Amniotic stem cell (primary cell): ENCODE measurements at places on chromosomes 13 and 19.

DNA sequence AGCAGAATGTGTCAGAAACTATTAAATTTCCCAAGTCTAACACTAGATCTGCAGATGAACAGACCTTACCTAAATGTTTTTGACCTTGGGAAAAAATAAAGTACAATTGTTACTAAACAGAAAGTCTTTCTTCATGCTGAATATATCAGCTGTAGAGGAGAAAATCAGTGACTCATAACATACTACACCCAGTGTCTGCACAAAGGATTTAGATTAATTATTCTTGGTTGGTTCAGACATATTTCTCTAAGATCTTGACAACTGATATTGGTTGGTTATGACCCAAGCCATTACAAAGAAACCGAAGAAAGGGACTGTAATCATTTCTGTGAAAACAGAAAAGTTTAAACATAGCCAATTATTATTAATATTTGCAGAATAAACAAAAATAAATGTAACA lies 225.1 kb downstream of the HS6ST3 start:
- DNase-seq = no peak

DNA sequence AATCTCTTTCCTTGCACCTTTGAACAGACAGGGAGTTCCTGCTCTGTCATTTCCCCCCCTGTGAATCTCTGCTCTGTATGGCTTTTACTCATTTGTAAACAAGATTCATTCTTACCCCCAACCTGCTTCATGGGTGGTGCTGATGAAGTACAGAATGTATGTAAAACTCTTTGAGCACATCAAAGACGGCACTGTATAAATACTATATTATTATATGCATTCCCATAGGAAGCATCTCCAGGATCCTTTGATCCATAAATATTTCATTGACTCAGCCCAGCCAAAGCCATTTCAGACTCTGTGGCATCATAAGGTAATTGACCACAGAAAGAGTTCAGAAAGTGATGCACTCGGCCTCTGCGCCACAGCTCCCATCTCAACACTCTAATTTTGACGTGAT lies 208.7 kb downstream of the EFNB2 start:
- no peak for DNase-seq

DNA sequence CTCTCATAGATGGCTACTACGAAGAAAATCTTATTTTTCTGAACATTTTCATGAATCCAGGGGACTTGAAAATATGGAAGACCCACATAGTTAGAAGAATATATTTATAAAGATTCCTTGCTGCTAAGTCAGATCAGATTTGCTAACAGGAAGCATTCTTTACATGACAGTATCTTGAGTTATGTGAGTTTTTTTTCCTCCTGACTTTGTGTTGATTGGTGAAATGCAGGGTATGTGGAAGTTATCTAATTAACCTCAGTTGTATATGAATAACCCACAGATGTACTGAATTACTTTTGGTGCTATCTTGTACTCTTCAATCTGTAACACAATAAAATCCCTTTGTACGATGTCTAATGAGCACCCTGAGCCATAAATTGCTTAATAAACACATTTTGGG lies 53.8 kb downstream of the ESD start:
- no peak for DNase-seq

DNA sequence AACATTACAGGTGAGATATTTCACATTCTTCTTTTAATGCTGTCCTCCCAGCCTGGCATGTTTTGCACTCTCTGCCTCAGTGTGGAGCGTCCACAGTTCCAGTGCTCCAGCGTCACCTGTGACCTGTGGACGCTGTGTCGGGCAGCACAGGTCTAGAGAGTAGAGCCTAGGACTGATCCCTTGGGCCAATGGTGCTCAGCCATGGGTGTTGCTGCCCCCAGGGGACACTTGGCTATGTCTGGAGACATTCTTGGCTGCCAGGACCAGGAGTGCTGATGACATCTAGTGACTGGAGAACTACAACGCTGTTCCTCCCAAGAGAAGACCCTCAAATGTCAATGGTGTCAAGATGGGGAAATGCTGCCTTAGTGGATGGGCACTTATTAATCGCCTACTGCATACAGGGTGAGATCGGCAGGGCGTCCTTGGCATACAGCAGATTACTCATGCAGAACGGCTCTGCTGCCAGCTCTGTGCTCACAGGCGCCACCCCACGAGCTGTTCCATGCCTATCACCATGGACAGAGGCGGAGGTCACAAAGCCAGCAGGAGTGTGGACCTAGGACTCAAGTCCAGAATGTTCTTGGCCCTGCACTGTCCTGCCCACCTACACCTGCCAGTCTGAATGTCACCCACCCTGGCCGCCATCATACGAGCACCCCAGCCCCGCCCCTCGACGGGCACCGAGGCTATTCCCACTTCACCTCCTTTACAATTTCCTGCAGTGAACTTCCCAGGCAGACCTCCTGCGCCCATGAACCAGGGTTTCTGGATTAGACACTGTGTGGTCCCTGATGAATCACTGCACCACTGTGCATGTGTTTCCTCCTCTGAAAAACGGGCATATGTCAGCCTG lies 13.9 kb upstream of the MADCAM1 start:
- DNase-seq = no peak

GRCh38 chr13:91168386-91168711 lies 179.1 kb upstream of the MIR17HG start:
- DNase-seq = no peak

DNA sequence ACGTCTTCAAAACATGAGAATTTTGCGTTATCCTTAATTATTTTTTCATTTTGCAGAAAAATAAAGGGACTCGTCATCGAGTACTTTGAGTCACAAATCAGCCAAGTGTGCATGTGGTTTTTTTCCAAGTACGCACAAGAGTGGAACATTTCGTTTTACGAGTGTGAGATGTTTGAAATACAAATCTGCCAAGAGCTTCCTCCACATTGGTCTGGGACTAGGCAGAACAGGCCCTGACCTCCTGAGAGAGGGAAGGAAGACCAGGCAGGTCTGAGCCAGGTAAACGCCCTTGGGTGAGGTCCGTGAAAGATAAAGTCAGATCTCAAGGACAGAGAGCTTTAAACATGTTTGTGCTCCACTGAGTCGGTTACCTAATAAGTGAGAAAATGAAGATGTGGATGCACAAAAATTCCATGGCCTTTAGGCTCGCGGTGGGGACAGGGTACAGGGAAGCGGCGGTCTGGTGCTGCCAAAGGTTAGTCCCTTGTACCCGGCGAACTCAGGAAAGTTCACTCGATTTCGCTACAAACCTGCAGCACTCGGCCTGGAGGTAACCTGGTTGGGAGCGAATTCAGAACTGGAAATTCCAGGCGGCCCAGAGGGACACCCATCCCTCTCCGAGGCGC lies 473 bp upstream of the ITM2B start:
- DNase-seq = no peak

DNA sequence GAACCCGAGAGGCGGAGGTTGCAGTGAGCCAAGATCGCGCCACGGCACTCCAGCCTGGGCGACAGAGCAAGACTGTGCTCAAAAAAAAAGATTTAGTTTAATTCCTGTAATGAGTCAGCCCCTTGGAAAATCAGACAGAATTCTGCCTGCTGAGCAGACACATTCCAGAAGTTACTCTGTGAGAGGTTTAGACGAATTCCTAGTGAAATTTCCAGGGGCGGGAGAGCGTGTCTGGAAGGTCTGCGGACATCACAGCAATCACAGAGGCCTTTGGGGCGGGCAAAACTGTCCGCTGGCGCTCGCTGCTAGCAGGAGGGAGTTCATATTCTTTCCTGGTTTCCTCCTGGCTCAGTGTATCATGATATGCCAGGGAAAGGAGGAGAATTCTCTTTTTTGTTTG lies 17.5 kb downstream of the MISP start:
- peak; percentile 83 for DNase-seq

DNA sequence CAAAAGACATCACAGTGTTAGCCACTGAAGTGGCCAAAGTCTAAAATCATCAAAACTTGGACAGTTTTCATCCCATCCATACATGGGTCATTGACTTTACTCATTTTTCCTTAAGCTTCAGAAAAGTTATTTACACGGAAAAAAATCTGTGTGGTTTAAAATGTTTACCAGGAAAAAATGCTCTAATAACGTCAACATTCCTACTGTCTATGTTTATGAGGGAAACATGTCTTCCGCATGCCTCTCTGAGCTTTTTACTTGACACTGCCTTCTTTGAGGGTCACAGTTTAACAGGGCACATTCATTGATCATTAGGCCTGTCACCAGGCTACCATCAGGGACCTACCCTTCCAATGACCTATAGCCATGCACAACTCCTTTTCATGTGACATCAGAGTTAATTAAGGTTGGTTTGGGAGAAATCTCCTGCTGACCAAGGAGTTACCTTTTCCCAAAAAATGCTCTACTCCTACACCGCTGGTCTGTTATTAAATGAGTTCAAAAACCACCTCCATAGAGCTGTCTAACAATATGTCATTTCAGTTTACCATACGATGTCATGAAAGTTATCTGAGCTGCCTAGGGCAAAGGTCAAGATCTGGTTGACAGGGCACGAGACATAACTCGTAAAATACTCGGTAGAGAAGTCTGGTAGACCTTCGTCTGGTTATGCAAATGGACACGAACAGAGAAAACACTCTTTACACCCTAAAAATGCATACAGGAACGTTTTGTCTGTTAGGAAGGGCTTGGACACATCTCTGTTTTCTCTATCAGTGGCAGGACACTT lies 17.8 kb downstream of the FLT1 start:
- no peak for DNase-seq

GRCh38 chr19:31903979-31904378 lies 441.4 kb upstream of the ZNF507 start:
- DNase-seq = no peak

DNA sequence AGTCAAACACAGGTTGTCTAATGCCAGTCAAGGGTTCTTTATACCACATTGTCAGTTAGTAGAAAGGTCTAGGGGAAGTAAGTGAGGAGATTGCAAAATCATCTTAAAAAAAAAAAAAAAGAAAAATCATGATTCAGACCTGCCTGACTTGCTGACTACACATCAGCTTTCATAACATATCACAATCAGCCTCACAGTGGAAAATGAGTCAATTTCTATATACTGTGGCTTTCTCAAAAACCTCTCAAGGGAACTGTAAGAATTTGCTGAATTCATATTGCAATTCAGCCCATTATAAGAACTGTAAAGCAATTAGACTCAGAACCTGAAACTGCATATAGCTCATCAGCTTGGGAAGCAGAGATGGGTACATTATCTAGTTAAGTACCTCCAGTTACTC lies 75.3 kb upstream of the GPC6 start:
- DNase-seq = peak; percentile 6

- DNase-seq = no peak
Observed at GRCh38 chr13:44174769-44175425, 198.7 kb upstream of the SERP2 start.

DNA sequence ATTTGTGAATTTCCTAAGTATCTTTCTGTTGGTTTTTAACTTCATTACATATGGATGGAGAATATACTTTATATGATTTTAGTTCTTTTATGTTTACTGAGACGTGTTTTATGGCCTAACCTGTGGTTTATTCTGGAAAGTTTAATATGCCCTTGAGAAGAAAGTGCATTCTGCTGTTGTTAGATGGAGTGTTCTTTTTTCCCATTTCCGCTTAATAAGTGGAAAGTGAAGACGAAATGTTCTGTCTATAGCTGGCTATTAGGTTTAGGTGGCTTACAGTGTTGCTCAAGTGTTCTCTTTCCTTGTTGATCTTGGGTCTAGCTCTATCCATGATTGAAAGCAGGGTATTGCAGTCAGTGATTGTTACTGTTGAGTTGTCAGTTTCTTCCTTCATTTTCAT lies 17.2 kb upstream of the TIMM50 start:
- DNase-seq = no peak

GRCh38 chr19:4061178-4061682 lies 5.5 kb downstream of the ZBTB7A start:
- DNase-seq = no peak

DNA sequence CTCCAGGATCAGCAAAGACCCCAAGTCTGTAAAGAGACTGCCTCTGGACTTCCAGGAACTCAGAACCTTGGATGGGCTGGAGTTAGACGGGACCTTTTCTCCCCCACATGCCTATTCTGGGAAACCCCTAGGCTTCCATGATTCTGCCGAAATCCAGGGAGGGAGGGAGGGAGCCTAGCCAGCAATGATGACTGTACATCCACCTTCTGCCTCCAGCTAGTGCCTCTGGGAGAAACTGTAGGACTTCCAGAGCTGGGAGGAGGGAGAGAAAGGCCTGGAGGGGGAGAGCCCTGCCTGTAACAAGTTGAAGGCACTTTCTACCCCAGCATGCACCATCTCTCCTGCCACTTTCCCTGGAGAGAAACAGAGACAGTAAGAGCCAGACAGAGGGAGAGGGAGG lies 6.0 kb upstream of the HAS1 start:
- DNase-seq = no peak

GRCh38 chr19:48553676-48554384 lies 1.9 kb downstream of the SULT2B1 start:
- DNase-seq = no peak

DNA sequence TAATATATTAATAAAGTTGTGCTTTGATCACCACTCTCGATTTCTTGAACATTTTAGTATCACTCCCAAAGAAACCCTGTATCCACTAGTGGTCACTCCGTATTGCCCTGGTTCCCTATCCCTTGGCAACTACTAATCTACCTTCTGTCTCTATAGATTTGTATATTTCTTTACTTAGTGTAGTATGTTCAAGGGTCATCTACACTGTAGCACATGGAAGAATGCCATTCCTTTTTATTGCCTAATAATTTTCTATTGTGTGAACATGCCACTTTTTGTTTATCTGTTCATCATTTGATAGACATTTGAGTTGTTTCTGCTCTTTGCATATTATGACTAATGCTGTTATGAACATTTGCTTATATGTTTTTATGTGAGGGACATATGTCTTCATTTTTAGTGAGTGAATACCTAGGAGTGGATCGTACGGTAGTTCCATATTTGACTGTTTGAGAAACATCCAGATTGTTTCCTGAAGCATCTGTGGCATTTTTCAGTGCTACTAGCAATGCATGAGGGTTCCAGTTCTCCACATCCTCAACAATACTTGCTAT lies 254.0 kb downstream of the GPC6 start:
- no peak for DNase-seq

GRCh38 chr19:1363599-1363998 lies 20.1 kb upstream of the NDUFS7 start:
- DNase-seq = no peak

- no peak for DNase-seq
Observed at GRCh38 chr13:79290595-79291244, 115.3 kb downstream of the RBM26 start.

DNA sequence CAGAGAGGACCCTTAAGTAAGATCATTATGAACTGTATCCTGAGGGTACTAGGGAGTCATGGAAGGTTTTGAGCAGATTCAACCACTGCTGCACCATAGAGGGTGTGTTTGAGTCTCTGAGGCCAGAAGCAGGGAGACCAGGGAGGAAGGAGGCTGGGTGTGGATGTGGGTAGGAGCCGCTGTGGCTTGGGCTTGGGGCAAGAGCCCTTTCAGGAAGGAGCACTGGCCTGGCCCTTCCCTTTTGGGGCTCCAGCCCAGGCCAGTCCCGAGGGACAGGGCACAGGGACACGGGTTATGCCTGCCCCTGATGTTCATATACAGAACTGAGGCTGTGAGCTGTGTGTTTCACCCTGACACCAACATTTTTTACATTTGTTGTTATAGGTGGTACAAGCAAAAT lies 7.2 kb downstream of the CIC start:
- no peak for DNase-seq

GRCh38 chr19:1401138-1401888 lies at the start of gene GAMT:
Gene GAMT (minus strand): TSS chr19:1401542. CDS start chr19:1401476, 66 bp downstream.
- DNase-seq = peak; percentile 9

GRCh38 chr13:32199168-32199567 lies 116.0 kb downstream of the ZAR1L start:
- no peak for DNase-seq
